ENCODE measurements at places on chromosomes 4 and X. TPM values are rescaled to one million over a fixed set of nuclear protein-coding genes. Genes with fewer than 3 reads are reported as not detected.

The MEPE gene
- not detected for total RNA-seq

DNA sequence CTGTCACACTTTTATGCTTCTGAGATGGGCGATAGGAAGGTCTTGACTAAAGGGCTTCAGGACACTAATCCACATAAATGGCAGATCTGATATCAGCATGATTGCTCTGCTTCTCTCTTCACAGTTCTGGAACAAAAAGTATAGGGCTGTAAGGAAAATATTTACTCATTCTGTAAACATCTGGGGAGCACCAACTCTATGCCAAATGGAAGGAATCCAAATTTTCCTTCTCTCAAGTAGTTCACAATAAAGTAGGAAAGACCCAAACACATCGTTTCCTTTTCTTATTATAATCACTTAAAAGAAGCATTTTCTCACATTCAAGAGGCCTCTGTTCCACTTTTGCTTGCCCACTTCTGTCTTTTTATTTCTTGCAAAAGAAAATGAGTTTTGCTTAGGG is 45.9 kb upstream of the F9 start:
- DNase-seq, result no peak
- no peak overlapping the region for H3K27ac ChIP-seq

DNA sequence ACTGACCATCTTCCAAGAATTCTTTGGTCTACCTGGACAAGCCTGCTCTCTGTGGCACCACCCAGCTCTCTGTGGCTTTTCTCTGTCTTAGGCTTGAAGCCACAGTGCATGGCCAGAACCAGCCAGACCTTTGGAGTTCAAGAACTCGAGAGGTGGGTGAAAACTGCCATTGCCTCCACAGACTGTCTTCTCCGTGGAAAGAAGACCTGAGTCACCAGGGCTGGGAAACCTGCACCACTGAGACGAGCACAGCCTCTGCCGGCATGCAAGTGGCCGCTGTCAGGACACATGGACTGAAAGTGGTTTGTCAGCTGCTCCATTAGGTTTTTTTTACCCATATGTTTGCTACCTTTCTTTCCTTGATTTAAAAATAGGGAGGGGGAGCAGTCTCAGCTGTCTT is 74.5 kb downstream of the MGST2 start:
- H3K4me1 ChIP-seq, result peaks cover 16% of the 10 kb centered on the region
- H3K27ac ChIP-seq, result no peak overlapping the region
- no peak overlapping the region for H3K4me3 ChIP-seq
- H3K36me3 ChIP-seq, result no peaks in the 10 kb centered on the region

DNA sequence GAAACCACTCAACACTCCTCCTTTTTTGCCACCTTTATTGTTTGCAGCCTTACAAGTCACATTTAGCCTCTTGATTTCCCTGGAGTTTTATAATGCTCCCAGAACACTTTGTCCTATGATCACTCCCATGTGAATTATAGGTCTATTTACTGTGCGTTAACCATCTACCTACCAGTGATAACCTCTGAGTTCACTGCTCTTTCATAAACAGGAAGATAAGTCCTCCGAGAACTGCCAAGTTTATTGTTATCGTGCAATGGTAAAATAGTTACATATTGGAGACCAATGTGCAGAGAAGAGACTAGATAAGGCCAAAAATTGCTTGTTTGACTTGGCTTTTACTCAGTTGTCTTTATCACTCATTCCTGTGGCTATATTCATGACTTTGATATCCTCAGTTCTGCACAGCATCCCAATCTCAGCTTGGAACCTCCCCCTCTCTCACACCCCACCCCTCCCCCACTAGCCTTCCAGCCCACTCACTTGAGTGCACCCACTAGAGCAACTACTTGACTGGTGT is 12.9 kb upstream of the NUDT9 start:
- H3K36me3 ChIP-seq, result no peaks in the 10 kb centered on the region
- no peak overlapping the region for H3K4me3 ChIP-seq
- peaks cover 9% of the 10 kb centered on the region for H3K27me3 ChIP-seq
- H3K4me1 ChIP-seq, result peaks cover 15% of the 10 kb centered on the region
- no peak overlapping the region for H3K27ac ChIP-seq
- DNase-seq, result no peak

DNA sequence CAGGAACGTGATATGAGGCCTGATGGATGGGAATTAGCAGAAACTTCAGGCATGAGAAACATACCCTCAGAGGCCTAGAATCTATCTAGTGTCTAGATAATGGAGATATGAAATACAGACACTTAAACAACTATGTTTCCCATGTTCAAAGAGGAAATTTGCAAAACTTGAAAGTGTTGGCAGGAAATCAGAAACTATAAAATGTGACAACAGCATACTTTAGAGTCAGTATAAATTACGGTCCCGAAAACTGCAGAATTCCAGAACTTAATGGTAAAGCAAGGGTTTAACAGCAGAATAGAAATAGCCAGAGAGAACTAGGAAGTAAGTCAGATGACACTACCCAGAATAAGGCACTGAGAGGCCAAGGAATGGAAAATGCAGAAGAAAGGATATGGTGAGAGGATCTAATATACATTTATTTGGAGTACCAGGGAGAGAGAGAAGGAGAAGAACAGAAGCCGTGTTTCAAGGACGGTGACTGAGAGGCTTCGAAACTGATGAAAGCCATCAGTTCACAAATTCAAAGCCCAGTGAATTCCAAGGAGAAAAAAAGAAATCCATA is 7.4 kb downstream of the HTT-AS start:
- H3K4me1 ChIP-seq, result no peaks in the 10 kb centered on the region
- no peak for DNase-seq
- H3K27ac ChIP-seq, result no peak overlapping the region
- no peaks in the 10 kb centered on the region for H3K27me3 ChIP-seq
- no peak overlapping the region for H3K4me3 ChIP-seq

DNA sequence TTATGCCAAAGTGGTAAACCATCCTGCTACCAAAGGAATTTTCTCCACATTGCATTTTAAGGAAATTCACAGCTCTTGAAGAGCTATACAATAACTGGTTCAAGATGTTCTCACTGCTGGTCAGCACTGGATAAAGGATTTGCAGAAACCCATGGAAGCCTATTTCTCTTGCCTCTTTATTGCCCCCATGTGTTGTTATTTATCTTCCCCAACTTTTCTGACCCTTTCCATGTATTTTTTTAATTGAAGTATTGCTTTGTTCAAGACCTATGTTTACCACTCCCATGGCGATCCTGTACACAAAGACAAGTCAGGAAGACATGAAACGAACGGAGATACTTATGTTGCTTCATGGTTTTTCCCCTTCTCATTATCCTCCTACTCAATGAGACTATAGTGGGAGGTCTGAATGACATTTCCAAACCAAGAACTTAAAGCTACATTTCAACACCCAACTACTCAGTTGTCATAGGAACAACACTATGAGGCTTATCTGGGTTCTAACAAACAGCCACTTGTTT is 566.4 kb upstream of the DIPK2B start:
- H3K4me3 ChIP-seq, result peak overlapping the region; percentile 92
- peaks cover 56% of the 10 kb centered on the region for H3K36me3 ChIP-seq
- H3K4me1 ChIP-seq, result peaks cover 41% of the 10 kb centered on the region
- H3K27ac ChIP-seq, result peak overlapping the region; percentile 90
- no peaks in the 10 kb centered on the region for H3K27me3 ChIP-seq

The SOWAHB gene
- 0.12 TPM for total RNA-seq

The BEND2 gene
- not detected for total RNA-seq

DNA sequence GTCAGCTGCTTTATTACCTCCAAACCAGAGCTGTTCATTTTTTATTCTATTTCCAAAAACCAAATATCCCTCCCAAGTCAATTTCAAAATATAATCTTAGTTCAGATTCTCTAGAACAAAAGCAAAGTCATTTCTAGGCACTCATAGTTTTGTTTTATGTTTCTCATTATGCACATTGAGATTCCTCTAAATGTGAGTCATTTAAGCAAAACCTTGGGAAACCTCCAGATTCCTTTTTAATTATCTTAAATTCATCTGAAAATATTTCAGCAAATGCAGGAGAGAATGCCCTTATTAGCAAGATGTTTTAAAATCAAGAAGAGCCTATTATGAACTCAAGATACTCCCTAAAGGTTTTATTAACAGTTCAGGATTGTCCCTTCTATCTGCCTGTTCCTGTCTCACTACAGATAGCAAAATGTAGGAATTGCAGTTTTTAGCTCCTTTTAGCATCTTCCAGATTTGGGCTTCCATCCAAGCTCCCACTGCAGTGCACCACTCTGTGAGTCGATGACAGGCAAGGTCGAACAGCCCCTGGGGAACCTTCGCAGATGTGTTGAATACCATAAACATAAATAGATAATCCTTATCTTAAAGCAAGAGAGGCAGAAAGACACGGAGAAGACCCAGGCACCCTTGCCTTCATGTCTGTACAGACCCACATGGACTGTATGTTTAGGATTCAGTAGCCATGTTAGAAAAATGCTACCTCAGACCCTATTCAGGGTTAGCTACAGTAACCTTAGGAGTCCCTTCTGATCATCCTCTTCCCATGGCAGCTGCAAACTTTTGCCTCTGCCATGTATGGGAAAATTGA is 11.3 kb upstream of the SLC9A7 start:
- H3K4me3 ChIP-seq, result no peak overlapping the region
- no peaks in the 10 kb centered on the region for H3K36me3 ChIP-seq
- DNase-seq, result no peak
- H3K27ac ChIP-seq, result no peak overlapping the region
- H3K4me1 ChIP-seq, result no peaks in the 10 kb centered on the region

DNA sequence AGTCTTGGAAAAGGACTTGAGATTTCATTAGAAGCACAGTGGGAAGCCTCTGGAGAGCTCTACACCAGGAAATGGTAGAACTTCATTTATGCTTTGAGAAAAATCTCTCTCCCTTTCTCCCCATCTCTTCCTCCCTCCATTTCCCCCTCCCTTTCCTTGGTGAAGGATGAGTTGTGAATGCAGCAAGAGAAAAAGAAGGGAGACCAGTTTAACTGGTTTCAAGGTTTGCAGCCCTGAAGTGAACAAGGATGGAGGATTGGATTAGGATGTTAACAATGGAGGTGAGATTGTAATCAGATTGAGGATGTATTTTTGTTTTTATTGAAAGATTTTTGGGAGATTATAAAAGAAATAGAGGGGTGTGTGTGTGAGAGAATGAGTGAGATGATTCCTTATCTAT is 99.5 kb downstream of the ANK2 start:
- H3K36me3 ChIP-seq, result no peaks in the 10 kb centered on the region
- H3K4me3 ChIP-seq, result no peak overlapping the region
- H3K4me1 ChIP-seq, result peaks cover 2% of the 10 kb centered on the region
- H3K27me3 ChIP-seq, result no peaks in the 10 kb centered on the region
- H3K27ac ChIP-seq, result no peak overlapping the region

The NXF2B gene
- total RNA-seq, result not detected

DNA sequence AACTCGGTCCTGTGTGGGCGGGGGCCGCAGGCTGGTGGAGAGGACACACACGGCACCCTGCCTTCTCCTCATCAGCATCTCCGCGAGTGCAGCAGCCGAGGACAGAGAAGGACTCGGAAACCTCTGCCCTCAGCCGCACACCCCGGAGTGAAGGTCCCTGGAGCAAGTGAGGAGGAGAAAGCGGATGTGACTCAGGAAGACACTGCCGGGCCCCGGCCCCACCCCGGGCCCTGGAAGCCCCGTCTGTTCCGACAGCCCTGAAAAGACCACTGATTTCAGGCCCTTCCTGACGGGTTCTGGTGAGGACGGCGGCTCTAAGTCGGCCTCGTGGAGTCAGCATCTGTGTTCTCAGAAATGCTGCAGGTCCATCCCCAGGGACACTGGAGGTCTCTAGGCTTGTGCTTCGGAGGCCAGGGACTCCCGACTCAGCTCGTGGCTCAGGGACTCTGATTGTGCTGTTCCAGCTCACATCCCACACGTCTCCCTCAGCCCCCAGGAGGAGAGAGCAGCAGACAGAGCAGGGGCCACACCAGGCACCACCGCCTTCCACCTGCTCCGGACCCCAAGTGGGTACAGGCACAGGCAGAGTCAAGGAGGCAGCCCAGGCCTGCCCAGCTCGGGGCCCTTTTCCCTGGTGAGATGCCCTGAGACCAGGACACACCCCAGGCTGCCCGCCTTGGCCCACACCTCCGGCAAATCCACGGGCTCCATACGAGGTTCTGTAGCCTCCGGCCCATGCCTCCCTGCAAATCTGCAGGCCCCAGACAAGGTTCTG is 134.5 kb upstream of the NKX1-1 start:
- no peaks in the 10 kb centered on the region for H3K27me3 ChIP-seq
- no peaks in the 10 kb centered on the region for H3K36me3 ChIP-seq
- H3K4me3 ChIP-seq, result no peak overlapping the region
- DNase-seq, result no peak
- no peak overlapping the region for H3K27ac ChIP-seq

The ZNF81 gene
- 7.8 TPM for total RNA-seq

DNA sequence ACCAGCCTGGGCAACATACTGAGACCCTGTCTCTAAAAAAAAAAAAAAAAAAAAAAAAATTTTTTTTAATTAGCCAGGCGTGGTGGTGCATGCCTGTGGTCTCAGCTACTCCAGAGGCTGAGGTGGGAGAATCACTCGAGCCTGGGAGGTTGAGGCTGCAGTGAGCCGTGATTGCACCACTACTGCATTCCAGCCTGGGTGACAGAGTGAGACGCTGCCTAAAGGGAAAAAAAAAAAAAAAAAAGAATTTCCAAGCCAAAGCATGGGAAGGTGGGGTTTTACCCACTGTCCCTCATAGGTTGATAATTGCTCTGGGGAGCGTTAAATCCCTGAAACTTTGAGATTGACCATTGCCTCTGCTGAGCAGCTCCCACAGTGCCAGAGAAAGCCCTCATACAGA is 427.5 kb downstream of the BCOR start:
- no peak for DNase-seq
- no peaks in the 10 kb centered on the region for H3K36me3 ChIP-seq
- H3K4me1 ChIP-seq, result no peaks in the 10 kb centered on the region
- no peaks in the 10 kb centered on the region for H3K27me3 ChIP-seq
- H3K4me3 ChIP-seq, result no peak overlapping the region

DNA sequence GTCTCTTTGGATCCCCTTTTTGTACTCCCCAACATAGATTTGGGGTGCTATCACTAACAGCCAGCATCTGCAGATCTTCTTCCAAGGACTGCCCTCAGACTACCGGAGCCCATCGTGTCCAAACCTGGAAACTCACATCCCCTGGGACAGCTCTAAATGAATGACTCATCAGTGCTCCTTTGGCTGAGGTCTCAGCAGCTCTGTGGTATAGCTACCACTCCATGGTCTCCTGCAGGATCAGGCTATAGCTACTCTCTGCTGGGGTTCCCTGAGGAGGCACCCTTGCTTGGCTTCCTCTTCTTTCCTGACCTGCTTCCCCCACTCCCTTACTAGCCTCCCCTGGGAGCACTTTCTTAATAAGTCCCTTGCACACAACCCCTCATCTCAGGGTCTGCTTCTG is 97.5 kb upstream of the PRPS2 start:
- no peak overlapping the region for H3K27ac ChIP-seq
- no peak overlapping the region for H3K4me3 ChIP-seq
- no peaks in the 10 kb centered on the region for H3K4me1 ChIP-seq
- H3K27me3 ChIP-seq, result peaks cover 4% of the 10 kb centered on the region
- H3K36me3 ChIP-seq, result no peaks in the 10 kb centered on the region
- DNase-seq, result no peak
